ENCODE measurements at places on chromosomes 12 and 14. TPM values are rescaled to one million over a fixed set of nuclear protein-coding genes. Genes with fewer than 3 reads are reported as not detected.

Gene SAMD4A
- 16.3 TPM for total RNA-seq

Gene DNAJC22
- total RNA-seq = 22.9 TPM

Gene NT5DC3
- total RNA-seq = 32.8 TPM

Gene SLC38A6
- total RNA-seq = 18.1 TPM

Gene CDK4
- 255 TPM for total RNA-seq

Gene NAV3
- 5.9 TPM for total RNA-seq

Gene SRSF9
- 198 TPM for total RNA-seq

Gene LRCOL1
- total RNA-seq = not detected

Gene PLD4
- total RNA-seq = not detected

Gene FOXN4
- total RNA-seq = 0.08 TPM

Gene PWP1
- 94.2 TPM for total RNA-seq

Gene TMEM132D
- not detected for total RNA-seq

Gene COQ10A
- 12.6 TPM for total RNA-seq

Gene FSCB
- total RNA-seq = not detected

Gene SIX6
- not detected for total RNA-seq
